Breast epithelium (tissue), 4 donors: ENCODE measurements at places on chromosomes 7 and 10. TPM values are rescaled to one million over a fixed set of nuclear protein-coding genes. Genes with fewer than 3 reads are reported as not detected.

DNA sequence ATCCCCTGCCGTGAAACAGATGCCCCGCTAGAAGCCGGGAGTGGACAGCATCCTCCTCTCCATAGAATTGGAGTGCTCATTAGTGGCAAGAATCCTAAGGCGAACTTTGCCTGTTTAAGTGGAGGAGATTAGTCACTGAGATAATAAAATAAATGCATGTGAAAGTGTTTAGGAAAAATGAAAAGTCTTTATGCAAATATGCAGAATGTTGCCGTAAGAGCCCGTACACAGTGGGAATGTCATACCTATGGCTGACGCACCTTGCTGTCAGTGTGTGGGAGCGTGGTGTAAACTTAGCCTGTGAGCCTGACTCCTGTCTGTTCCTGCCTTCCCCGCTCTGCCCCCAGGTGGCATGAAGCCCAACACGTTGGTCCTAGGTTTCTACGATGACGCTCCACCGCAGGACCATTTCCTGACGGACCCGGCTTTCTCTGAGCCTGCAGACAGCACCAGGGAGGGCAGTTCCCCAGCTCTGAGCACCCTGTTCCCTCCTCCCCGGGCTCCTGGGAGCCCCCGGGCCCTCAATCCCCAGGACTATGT lies 1.7 kb upstream of the TRIP6 start:
- peaks cover 12% of the 10 kb centered on the region for H3K4me1 ChIP-seq
- peak; percentile 53 for DNase-seq
- peak overlapping the region; percentile 88 for H3K4me3 ChIP-seq
- H3K27me3 ChIP-seq: no peaks in the 10 kb centered on the region
- peaks cover 3% of the 10 kb centered on the region for H3K36me3 ChIP-seq

GRCh38 chr7:6117533-6117932 lies 86.4 kb downstream of the ANKRD61 start:
- DNase-seq: no peak
- H3K27ac ChIP-seq: no peak overlapping the region
- H3K27me3 ChIP-seq: no peaks in the 10 kb centered on the region
- no peaks in the 10 kb centered on the region for H3K36me3 ChIP-seq

- no peak for DNase-seq
- no peak overlapping the region for H3K4me3 ChIP-seq
- H3K4me1 ChIP-seq: no peaks in the 10 kb centered on the region
- H3K36me3 ChIP-seq: no peaks in the 10 kb centered on the region
Measured at GRCh38 chr7:151260883-151261282, 12.4 kb upstream of the SMARCD3 start.

DNA sequence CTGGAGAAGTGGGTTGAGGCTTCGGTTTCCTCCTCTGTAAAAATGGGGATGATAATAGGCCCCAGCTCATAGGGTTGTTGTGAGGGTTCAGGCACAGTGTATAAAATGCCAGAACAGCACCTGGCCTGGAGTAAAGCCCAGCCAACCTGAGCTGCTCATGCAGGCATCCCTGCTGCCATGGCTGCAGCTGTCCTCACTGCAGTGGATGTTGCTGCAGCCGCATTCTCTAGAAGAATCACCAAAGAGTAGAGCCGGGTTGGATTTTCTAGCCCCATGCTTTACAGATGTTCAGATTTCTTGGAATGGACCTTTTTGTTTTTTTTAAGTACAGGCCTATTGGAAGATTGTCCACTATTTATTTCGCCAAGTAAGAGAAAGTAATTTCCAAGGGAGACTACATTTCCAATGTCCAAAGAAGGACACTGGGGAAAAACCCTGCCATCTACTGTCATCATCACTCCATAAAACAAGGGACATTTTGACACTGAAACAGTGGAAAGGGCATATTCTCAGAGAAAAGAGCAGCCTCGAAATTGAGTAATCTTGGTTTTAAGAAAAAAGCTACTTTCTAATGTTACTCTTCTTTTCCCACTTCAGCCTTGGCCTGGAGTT lies 147.5 kb upstream of the TCF7L2 start:
- H3K36me3 ChIP-seq: no peaks in the 10 kb centered on the region
- no peaks in the 10 kb centered on the region for H3K4me1 ChIP-seq
- no peaks in the 10 kb centered on the region for H3K27me3 ChIP-seq
- H3K27ac ChIP-seq: no peak overlapping the region

DNA sequence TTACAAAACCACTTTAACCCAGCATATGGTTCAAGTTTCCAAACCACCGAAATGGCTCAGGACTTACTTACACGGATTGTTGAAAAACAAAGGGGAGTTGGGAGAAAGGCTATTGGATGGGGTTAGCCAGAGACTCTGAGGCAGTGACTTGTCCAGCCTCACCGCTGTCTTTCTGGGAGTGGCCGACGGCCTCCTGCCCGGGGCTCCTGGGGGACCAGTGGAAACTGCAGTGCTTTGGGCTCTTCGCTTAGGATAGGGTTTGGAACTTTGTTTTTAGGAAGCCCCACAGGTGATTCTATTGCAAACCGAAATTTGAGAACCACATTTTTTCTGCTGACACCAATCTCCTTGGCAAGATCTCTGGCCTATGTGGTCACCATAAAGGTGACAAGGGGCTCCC lies 38.1 kb upstream of the R3HCC1L start:
- no peak for DNase-seq
- H3K4me1 ChIP-seq: no peaks in the 10 kb centered on the region
- peaks cover 9% of the 10 kb centered on the region for H3K27me3 ChIP-seq
- H3K36me3 ChIP-seq: no peaks in the 10 kb centered on the region
- no peak overlapping the region for H3K27ac ChIP-seq

GRCh38 chr7:157282141-157282801 lies 54.5 kb upstream of the DNAJB6 start:
- H3K36me3 ChIP-seq: no peaks in the 10 kb centered on the region
- no peak overlapping the region for H3K4me3 ChIP-seq
- H3K27ac ChIP-seq: no peak overlapping the region
- H3K4me1 ChIP-seq: no peaks in the 10 kb centered on the region

DNA sequence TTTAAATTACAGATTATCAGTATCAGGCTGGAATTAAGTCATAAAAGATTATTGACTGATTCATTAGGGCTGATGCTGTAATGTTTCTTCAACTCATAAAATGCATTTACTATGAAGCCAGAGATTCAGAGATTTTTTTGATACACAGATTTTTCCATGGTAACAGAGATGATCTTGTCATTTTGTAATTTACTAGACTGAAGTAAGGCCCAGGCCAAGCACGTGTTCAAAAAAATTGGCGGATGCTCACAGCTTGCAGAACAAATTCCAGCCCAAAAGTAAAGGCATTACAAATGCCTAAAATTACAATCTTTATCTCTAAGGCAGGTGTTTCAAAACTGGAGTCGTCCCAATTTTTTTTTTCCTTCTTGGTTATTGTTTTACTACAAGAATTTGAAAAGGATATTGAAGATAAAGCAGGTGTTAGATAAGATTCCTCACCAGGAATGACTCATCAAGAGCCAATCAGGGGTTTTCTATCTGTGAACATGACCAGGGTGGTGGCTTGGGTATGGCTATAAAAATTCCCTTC lies 78.4 kb upstream of the MEOX2 start:
- H3K36me3 ChIP-seq: no peaks in the 10 kb centered on the region
- no peak overlapping the region for H3K27ac ChIP-seq
- H3K27me3 ChIP-seq: no peaks in the 10 kb centered on the region
- H3K4me1 ChIP-seq: no peaks in the 10 kb centered on the region
- DNase-seq: no peak

OPALIN gene
- not detected for total RNA-seq

ZNF503 gene
- total RNA-seq: 3.6 TPM

FGFR2 gene
- 31.8 TPM for total RNA-seq

PLCE1 gene
- total RNA-seq: 6.2 TPM

SCRN1 gene
- total RNA-seq: 31.5 TPM

FZD8 gene
- 2.9 TPM for total RNA-seq

SH2B2 gene
- total RNA-seq: 4.0 TPM

SEMA3E gene
- total RNA-seq: 4.3 TPM

UCN3 gene
- not detected for total RNA-seq
